MCF 10A (cell line): ENCODE measurements at places on chromosomes 1 and 21.
A peak's percentile ranks its signal among the peaks of the same experiment; 100 is the strongest.

DNA sequence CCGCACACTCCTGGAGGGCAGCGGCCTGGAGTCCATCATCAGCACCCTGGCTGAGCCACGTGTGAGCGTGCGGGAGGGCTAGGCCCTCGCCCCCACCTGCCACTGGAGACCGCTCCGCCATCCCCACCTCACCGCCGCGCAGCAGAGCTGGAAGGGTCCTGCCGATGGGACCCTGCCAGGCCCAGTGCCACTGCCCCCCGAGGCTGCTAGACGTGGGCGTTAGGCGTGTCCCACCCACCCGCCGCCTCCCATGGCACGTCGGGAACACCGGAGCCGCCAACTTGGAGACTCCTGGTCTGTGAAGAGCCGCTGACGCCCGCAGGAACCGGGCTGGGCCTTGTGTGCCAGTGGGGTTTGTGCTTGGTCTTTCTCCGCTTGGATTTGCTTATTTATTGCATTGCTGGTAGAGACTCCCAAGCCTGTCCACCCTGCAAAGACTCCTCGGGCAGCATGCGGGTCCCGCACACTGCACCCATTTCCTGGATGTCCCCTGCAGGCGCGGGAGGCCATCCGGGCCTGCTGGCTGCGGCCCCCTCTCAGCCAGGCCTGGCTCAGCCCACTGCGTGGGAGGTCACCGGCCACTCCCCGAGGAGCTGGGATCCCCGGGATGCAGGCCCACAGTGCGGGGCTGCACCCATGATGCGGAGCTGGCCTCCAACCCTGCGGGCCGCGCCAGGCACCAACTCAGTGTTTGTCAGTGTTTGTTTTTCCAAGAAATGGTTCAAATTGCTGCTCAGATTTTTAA, 6.0 kb downstream of the LY9 start:
- no peak for DNase-seq
- H3K27ac ChIP-seq = no peak overlapping the region
- H3K4me1 ChIP-seq = no peaks in the 10 kb centered on the region

GRCh38 chr1:172826096-172826741, 167.3 kb downstream of the FASLG start:
- H3K4me1 ChIP-seq = peaks cover 7% of the 10 kb centered on the region
- no peaks in the 10 kb centered on the region for H3K36me3 ChIP-seq
- DNase-seq = peak; percentile 87
- no peak overlapping the region for H3K27ac ChIP-seq
- no peak overlapping the region for H3K4me3 ChIP-seq
- no peaks in the 10 kb centered on the region for H3K27me3 ChIP-seq

DNA sequence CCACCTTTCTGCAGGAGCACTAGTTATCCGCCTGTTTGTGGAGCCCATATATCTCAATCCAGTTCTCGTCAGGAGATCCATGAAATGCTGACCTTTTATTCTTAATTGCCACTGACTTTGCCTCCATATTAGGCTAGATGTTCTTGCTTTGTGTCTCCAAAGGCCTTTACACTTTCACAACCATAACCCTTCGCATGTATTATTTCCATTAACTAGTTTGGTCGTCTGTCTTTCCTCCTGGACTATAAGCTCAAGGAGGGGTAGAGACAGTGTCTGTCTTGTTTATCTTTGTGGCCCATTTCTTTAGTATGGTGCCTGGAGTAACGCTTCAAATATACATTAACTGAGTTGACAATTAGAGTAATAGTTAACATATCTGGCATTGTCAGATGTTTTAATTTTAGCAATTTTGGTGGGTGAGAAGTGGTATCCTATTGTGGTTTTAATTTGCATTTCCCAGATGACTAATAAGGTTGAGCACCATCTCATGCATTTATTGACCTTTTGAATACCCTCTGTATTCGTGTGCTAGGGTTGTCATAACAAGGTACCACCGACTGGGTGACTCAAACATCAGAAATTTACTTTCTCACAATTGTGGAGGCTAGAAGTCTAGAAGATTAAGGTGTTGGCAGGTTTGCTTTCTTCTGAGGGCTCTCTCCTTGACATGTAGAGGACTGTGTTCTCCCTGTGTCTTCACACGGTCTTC, 21.7 kb upstream of the IL12RB2 start:
- no peaks in the 10 kb centered on the region for H3K4me1 ChIP-seq
- no peaks in the 10 kb centered on the region for H3K36me3 ChIP-seq
- no peak overlapping the region for H3K27ac ChIP-seq
- DNase-seq = peak; percentile 10
- H3K27me3 ChIP-seq = peaks cover 11% of the 10 kb centered on the region

GRCh38 chr1:67766141-67766978, 66.9 kb downstream of the GNG12 start:
- peaks cover 17% of the 10 kb centered on the region for H3K4me1 ChIP-seq
- peak overlapping the region; percentile 0 for H3K4me3 ChIP-seq
- H3K27ac ChIP-seq = peak overlapping the region; percentile 57
- H3K36me3 ChIP-seq = no peaks in the 10 kb centered on the region
- DNase-seq = peak; percentile 63
- H3K27me3 ChIP-seq = no peaks in the 10 kb centered on the region

DNA sequence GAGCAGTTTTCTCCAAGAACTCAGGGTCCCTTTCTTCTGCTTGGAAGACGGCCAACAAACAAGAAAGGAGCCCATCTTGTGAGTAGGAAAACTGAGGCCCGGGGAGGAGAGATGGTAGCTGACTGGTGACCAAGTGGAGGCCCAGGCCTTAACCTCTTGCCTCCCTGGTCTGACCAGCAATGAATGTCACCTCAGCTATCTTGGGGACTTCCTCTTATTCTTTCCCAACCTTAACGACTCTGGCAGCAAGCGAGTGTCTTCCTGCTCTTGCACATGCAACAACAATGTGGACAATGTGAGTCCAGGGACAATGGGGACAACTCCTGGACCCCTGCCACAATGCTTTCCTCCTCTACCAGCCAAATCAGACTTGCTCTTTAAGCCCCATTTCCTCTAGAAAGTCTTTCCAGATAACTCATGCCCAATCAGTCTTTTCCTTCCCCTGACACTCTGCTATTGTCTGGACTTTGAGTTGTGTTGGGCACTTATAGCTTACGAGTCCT, 12.6 kb downstream of the HSPG2 start:
- no peak for DNase-seq
- no peak overlapping the region for H3K4me3 ChIP-seq
- H3K36me3 ChIP-seq = peaks cover 6% of the 10 kb centered on the region
- no peak overlapping the region for H3K27ac ChIP-seq
- H3K4me1 ChIP-seq = peaks cover 6% of the 10 kb centered on the region

- no peaks in the 10 kb centered on the region for H3K4me1 ChIP-seq
- H3K27ac ChIP-seq = no peak overlapping the region
- DNase-seq = no peak
- no peaks in the 10 kb centered on the region for H3K36me3 ChIP-seq
- H3K4me3 ChIP-seq = no peak overlapping the region
Observed at GRCh38 chr1:76770979-76771378, 96.3 kb upstream of the ST6GALNAC5 start.

GRCh38 chr1:2151252-2151651, 43.3 kb downstream of the FAAP20 start:
- no peak overlapping the region for H3K4me3 ChIP-seq
- peaks cover 18% of the 10 kb centered on the region for H3K36me3 ChIP-seq
- H3K4me1 ChIP-seq = no peaks in the 10 kb centered on the region

DNA sequence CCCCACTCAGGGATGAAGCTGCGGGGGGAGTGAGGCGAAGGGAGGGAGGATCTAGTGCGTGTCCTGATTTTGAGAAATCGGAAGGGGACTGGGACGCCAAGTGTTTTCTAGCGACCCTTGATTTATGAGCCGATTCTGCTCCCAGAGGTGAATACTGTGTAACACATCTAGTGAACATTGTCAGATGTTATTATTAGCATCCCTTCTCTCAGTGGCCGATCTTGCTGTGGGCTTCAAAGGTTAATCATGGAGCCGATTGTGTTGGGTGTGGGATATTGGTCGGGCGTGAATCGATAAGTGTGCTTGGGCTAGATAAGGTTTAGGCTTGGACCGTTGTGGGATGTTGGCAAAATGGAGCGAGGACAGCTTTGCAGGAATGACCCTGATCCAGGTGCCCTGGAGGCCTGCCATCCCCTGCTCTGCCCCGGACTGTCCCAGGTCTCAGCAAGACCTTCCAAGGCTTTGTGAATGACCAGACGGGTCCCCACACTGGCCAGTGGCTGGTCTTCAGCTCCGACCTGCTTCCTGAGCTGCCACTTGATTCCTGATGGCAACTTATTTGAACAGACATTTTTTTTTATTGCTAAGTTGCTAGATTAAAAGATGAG, 2.2 kb downstream of the AJAP1 start:
- no peak overlapping the region for H3K27ac ChIP-seq
- no peak for DNase-seq
- H3K27me3 ChIP-seq = no peaks in the 10 kb centered on the region
- H3K4me1 ChIP-seq = no peaks in the 10 kb centered on the region

DNA sequence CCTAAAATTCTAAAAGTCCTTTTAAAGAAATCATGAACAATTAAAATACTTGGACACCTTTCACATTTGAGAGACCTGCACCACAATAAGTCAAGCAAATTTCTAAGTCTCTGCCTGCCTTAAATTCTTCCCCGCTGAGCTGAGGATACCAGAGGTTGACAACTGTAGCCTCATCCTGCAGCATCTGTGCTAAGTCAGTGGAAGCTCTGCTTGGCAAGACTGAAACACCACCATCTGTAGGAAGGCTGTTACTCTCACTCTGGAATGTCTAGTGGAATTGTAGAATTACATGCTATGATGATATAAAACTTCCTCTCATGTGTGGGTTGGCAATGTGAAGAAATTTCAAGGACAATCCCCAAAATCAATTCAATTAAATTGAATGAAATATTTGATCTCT, 1756.5 kb downstream of the NCAM2 start:
- DNase-seq = no peak
- no peaks in the 10 kb centered on the region for H3K27me3 ChIP-seq
- no peaks in the 10 kb centered on the region for H3K36me3 ChIP-seq
- H3K4me3 ChIP-seq = no peak overlapping the region
- H3K4me1 ChIP-seq = no peaks in the 10 kb centered on the region
- no peak overlapping the region for H3K27ac ChIP-seq

DNA sequence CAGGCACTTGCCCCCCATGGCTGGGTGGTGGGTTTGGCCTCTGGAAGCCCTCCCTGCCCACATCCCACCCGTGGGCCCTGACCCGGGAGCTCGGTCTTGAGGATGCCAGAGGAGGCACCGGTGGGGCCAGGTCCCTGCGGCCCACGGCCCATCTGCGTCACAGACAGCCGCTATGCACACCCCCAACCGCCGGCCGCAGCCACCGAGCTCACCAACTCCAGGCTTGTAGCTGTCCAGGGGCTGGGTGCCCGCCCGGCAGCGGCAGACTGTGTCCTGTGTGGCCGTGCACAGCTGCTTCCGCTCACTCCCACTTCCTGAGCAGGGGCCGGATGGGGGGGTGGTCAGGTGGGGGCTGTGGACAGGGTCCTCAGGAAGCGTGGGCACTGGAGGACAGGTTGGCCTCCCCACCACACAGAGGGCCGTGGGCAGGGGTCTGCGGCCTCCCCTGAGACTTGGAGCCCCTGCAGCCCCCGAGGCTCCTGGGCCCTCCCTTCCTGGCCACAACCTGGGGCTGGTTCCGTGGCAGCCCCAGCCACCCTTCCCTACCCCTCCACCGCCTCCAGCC, 1.1 kb downstream of the TNFRSF4 start:
- H3K4me3 ChIP-seq = no peak overlapping the region
- no peak overlapping the region for H3K27ac ChIP-seq
- DNase-seq = no peak

DNA sequence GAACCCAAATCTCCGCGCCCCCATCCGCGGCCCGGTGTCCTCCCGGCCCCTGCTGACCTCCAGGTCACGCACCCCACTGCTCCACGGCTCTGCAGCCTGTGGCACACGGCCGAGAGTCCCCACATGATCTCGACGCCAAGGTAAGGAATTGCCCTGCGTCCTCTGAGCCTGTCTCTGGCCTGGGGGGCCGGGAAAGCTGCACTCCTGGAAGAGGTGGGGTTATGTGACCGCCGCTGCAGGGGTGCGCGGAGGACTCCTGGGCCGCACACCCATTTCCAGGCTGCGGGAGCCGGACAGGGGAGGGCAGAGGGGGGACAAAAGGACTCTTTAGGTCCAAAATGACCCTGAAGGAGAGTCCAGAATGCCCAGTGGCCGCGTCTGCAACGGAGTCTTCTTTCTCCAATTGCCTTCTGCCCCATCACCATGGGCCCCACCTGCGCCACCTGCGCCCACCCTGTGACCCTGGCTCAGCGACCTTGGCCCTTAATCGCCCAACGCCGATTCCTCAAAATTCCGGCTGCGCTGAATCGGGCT, 997 bp upstream of the SIM2 start:
- H3K4me1 ChIP-seq = peaks cover 13% of the 10 kb centered on the region
- H3K27me3 ChIP-seq = no peaks in the 10 kb centered on the region
- no peaks in the 10 kb centered on the region for H3K36me3 ChIP-seq
- peak overlapping the region; percentile 81 for H3K4me3 ChIP-seq

DNA sequence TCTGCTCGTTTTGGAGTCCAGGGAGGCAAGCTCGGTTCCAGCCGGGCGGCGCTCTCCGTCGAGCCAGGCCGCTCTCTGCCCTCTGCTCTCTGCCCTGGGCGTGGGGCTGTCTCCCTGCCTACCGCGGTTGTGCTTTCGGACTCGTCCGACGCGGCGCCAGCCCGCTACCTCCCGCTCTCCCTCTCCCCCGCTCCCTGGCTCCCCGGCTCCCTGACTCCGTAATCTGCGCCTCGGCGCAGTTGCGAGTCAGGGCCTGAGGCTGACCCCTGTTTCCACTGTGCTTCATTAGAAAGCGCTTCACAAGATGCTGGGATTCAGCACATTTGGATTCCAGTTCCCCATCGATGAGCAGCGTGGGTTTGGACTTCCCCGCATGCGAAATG, 2.2 kb downstream of the SOX13 start:
- no peaks in the 10 kb centered on the region for H3K27me3 ChIP-seq
- H3K4me1 ChIP-seq = peaks cover 33% of the 10 kb centered on the region
- DNase-seq = no peak
- H3K36me3 ChIP-seq = no peaks in the 10 kb centered on the region
- peak overlapping the region; percentile 75 for H3K4me3 ChIP-seq
- H3K27ac ChIP-seq = peak overlapping the region; percentile 55

GRCh38 chr1:18668750-18669404, 38.2 kb downstream of the PAX7 start:
- no peaks in the 10 kb centered on the region for H3K27me3 ChIP-seq
- H3K4me1 ChIP-seq = peaks cover 37% of the 10 kb centered on the region
- no peak overlapping the region for H3K4me3 ChIP-seq
- no peaks in the 10 kb centered on the region for H3K36me3 ChIP-seq
- peak overlapping the region; percentile 27 for H3K27ac ChIP-seq

GRCh38 chr1:47226121-47226838, 5.7 kb downstream of the TAL1 start:
- H3K4me1 ChIP-seq = no peaks in the 10 kb centered on the region
- H3K4me3 ChIP-seq = no peak overlapping the region
- H3K27me3 ChIP-seq = peaks cover 20% of the 10 kb centered on the region
- no peaks in the 10 kb centered on the region for H3K36me3 ChIP-seq

DNA sequence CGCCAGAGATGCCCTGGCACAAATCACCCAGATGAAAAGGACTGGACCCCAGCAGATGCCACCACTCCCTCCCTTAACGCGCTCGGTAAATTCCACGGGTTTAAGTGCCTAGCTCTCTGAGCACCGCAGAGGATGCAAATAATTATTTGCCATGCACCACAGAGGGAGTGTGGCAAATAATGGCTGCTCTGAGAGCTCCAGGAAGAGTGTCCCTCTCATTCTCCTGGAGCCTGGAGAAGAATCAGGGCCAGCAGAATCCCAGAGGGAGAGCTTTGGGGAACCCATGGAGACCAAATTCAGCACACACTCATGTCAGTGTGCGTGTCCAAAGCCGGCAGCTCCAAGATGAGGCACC, 667 bp downstream of the HHIPL2 start:
- H3K27me3 ChIP-seq = no peaks in the 10 kb centered on the region
- no peak for DNase-seq
- H3K4me1 ChIP-seq = peaks cover 26% of the 10 kb centered on the region

- no peaks in the 10 kb centered on the region for H3K4me1 ChIP-seq
- H3K4me3 ChIP-seq = no peak overlapping the region
- peaks cover 11% of the 10 kb centered on the region for H3K27me3 ChIP-seq
- H3K36me3 ChIP-seq = no peaks in the 10 kb centered on the region
Observed at GRCh38 chr1:24895511-24895910, 34.6 kb downstream of the RUNX3 start.
